ENCODE measurements at places on chromosomes 12 and 14.

DNA sequence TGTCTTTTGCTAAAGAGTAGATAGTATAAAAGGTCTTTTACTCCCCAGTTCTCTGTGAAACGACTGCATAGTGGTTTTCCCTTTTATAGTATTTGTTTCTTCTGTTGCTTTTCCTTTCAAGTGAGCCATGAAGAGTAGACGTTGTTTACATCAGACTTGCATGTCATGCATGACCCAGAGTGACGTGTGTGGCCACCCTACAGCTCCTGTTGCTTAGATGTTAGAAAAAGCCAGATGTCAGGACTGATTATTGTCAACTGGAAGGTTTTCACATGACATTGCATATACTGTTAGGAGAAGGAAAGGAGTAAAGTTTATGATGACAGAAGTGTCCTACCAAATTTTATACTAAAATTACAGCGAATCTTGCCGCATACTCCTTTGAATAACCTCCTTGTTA is 1.3 kb upstream of the RD3L start:
- DNase-seq: no peak

DNA sequence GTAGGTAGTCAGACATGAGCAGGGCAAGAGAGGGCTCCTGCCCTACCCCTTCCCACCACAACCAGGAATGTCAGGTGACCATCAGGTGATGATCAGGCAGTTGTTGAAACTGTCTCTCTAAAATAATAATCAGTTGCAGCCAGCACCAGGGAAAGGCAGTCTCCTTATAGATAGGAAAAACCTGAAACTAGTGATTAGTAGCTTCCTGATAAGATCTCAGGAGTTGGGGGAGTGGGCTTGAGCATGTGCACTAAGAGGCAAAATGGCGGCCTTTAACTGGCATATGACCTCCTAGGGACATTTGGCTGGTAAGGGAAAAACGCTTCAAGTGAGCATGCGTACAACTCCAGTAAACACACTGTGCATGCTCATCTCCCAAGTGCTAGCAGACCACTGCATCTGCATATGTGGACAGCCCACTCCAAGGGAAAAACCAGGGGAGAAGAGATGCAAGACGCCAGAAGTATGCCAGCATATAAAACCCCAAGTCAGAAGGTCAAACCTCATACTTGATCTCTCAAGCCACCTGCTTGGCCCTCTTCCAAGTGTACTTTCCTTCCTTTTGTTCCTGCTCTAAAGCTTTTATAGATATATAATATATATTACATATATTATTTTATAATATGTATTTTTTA is 37.1 kb downstream of the TGFB3 start:
- no peak for DNase-seq

DNA sequence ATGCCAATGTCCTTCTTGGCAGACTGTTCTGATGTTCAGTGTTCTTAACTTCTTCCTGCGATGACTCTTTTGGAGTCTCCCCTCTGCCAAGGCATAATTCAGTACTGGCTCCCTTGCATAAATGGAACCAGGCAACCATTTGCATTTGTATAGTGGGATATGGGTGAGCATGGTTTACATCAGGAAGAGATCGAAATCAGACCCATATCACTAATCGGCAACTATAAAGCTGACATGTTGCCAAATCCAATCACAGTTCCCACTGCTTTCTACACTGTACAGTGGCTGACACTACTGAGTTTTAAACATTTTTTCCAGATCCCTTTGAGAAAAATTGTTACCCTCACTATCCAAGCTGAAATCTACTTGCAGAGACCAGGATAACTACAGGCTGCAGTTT is 83.8 kb downstream of the KITLG start:
- DNase-seq: no peak

- no peak for DNase-seq
Observed at GRCh38 chr12:54251667-54252284, 28.1 kb downstream of the CBX5 start.

GRCh38 chr12:109767991-109768900 is 54.6 kb downstream of the FAM222A start:
- no peak for DNase-seq

GRCh38 chr14:20458031-20458789 is 3.0 kb downstream of the PIP4P1 start:
- DNase-seq: no peak

DNA sequence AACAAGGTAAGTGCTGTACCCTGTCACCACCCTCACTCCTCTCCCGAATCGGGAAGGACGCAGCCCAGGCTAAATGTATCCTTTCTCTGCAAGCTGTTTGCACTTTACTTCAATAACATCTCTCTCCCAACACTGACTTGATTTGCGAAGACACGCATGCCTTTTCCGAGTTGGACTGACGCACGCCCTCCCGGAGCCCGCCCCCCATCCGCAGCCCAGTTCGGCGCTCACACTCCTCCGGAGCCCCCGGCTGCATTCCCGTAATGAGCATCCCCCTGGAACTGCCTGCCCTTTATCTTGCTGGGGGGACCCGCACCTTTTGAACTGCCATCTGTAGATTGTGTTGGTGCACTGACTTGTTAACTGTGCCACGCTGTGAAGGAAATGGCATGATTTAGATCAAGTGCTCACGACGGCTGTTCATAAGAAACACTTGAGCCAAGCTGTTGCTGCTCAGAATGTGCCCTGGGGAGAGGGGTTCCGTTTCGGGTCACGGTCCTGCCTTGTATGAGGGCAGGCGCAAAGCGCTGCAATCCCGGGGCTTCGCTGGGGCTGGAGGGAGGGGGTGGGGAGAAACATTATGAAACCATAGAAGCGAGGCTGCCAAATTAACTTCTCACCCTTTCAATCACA is 176.6 kb upstream of the CDKN3 start:
- DNase-seq: no peak

DNA sequence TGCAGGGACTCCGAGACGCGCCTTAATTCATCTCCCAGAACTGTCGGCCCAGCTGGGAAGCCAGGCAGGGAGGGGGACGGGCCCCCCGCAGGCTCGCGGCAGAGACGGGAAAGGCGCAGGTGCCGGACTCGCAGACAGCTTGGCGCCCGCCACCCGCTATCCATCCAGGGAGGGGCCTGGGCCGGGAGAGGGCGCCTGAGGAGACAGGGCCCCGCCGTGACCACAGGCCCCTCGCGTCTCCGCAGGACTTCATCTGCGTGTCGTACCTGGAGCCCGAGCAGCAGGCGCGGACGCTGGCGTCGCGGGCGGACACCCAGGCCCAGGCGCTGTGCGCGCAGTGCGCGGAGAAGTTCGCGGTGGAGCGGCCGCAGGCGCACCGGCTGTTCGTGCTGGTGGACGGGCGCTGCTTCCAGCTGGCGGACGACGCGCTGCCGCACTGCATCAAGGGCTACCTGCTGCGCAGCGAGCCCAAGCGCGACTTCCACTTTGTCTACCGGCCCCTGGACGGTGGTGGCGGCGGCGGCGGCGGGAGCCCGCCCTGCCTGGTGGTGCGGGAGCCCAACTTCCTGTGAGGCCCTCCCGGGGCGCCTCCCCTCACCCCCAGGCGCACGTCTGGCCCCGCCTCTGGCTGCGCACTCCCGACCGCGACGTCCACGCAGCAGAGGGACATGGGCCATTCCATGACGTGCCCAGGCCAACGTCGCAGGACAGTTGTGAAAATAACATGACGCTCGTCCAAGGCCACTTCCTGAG is 60.6 kb downstream of the LGMN start:
- DNase-seq: no peak

DNA sequence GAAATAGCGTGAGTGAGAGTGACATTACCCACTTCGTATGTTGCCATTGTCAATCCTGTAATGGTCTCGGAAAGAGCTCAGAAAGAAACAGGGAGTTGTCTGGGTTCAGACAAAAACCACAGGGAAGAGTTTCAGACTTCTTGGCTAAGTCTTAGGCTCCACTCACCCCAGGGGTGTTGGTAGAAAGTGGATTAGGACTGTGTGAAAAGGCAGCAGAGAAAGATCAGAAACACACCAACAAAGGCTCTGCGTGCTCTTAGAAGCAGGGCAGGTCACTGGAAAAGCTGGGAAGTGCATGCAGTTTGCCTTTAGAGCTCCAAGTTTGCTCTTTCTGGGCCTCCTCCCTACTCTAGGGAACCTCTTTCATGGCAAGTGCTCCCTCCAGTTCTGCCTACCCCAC is 106.1 kb upstream of the PLXNC1 start:
- DNase-seq: no peak

DNA sequence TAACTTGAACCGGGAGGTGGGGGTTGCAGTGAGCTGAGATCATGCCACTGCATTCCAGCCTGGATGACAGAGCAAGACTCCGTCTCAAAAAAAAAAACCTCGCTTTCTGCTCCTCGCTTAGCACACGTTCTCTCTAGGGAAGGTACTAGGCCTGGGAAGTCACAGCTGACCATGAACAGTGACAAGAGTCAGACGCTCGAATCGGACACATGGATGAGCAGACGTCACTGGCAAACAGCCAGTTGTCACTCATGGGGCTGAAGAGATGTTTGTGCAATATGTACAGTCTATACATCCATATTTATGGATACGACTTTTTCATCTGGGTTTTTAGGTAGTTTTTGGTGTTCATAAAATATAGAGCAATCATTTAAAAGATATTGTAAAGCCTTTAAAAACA is 19.4 kb downstream of the TCHP start:
- DNase-seq: no peak

DNA sequence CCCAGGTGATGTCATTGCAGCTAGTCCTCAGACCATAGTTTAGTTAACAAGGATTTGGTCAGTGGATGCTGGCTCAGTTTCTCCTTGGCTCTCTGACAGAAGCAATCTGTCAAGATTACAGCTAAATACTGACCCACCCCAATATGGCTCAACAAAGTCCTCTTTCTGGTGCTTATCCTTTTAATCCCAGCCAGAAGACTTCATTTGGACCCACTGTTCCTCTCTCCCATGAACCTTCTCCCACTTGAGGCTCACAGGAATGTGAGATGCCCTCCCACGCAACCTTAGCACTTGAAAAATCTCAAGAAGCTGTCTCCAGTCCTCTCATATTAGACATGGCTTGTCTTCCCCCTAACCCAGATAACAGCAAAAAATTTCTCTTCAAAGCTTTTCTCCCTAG is 47.7 kb downstream of the C12orf50 start:
- DNase-seq: no peak

- DNase-seq: no peak
Observed at GRCh38 chr12:17593715-17594406, 496.1 kb downstream of the RERGL start.

DNA sequence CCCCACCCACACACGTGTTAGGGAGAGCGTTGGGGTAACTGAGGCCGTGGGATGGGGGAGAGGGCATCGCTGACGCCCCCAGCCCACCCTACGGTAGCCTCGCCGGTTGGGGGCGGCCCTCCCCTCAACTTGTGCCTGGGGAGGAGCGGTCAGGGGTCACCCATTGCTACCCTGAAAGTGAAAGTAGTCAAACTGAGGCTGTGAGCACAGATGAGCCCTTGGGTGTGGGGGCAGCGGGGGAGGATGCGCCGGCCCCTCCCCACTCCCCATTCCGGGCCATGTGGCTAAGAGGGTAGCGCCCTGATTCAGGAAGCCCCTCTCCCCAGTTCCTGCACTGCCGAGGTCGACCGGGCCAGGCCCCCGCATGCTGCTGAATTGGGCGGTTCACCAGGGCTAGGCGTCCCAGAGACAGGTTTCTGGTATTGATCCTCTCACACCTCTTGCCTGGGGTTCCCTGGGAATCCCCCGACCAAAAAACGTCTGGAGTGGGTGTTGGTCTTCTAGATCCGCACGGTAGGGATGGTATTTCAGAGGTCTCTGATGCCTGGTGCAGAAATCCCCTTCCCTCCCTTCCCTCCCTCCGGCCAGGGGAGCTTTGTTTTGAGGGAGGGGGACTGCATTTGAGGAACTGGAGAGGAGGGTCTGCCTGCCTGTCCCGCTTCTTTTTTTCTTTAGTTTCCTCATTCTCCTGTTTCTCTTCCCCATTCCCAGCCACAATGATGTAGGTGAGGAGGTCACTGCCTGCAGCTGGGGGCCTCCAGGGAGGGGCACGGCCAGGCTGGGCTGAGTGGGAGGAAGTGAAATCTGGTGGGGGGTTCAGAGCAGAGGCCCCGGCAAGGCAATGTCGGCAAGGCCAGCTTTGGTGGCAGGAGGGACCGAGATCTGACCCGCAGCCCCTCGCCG is 1.0 kb downstream of the SH2B3 start:
- DNase-seq: no peak

- DNase-seq: no peak
Observed at GRCh38 chr12:14257303-14257733, 108.2 kb upstream of the ATF7IP start.

GRCh38 chr14:101535232-101535631 is 26.1 kb upstream of the DIO3 start:
- no peak for DNase-seq

DNA sequence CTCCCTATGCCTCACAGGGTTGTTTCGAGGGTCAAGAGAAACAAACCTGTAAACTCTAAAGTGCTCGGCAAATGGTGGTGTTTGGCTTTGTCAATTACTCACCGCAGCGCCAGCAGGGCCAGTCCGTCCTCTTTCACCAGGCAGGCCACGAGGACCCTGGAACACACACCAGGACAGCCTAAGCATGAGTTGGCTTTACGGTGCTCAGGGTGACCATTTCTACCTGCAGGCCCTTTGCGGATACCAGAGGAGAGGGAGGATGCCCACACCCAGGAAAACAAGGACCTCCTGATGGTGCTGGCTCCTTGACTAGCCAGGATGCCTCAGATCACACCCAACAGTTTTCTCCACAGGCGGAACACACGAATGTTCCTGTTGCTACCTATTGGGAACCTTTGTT is 11.5 kb downstream of the COL2A1 start:
- no peak for DNase-seq

DNA sequence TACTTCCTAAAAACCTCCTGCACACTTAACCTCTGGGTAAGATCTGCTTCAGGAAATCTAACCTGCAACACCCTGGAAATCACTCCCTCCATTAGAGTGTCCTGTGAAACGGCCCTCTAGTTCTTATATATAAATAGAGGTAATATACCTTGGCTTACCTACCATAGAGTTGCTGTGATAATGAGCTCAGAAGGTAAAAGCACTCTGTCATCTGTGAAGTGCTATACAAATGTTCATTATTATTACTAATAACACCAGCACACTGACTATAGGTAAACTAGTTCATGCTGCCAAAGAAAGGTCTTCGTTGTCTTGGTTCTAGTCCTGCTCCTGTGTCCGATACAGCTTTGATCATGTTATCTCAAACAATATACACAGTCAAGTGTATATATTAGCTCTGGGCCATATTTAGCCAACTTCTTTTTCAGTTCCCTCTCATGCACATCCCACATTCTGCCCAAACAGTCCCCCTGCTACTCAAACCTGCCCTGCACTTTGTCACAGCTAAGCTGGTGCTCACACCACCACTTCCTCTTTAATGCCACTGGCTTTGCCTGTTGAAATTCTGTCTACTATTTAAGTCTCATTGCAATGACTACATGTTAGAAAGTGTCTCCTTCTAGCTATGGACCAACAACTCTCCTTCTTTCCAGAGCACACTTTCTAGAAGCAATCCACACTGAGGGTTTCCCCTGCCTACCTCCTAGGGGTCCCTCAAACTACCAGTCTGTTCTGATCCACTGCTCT is 5.1 kb downstream of the E2F7 start:
- no peak for DNase-seq

- no peak for DNase-seq
Observed at GRCh38 chr12:131603939-131604795, 106.7 kb upstream of the SFSWAP start.

DNA sequence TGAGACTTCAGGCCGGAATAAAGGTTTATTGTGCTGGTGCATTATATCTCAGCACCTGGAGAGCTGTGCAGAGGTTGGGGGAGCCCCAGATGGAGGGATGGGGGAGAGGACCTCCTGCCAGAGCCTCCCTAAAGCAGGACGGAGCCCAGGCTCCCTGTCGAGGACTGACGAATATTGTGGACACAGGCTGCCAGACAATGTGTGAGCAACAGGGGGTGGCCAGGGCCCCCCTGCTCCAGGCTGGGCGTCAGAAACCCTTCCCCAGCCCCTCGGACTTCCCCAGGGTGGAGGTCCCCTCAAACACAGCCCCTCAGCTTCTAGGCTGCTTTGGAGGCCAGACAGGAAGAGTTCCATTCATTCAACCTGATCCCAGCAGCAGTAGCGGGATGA is 8.0 kb downstream of the TMEM119 start:
- DNase-seq: no peak

Data from fibroblast of skin of left biceps (primary cell).